ENCODE measurements at places on chromosomes 1 and 21. TPM values are rescaled to one million over a fixed set of nuclear protein-coding genes. Genes with fewer than 3 reads are reported as not detected.

PYHIN1 gene
- total RNA-seq: 7.0 TPM

DNA sequence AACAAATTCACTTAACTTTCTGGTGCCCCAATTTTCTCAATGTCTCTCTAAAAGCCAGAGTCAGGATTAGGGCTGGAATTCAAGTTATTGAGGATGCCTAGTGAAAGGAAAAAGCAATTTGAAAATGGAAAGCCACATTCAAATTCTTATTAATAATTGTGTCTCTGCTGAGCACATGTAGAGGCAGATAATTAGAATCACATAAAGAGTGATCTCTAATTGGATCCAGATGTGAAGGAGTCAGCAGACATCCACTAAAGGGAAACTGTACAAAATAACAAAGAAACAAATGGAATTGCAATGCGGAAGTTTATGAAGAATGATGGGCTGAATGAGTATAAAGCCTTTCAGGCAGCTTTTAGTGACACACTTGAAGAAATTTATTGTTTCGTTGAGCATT lies 482.6 kb downstream of the TTLL7 start:
- no peak overlapping the region for H3K4me3 ChIP-seq
- H3K36me3 ChIP-seq: peaks cover 11% of the 10 kb centered on the region
- peak overlapping the region; percentile 30 for H3K27ac ChIP-seq

- H3K4me1 ChIP-seq: peaks cover 13% of the 10 kb centered on the region
- no peak overlapping the region for H3K4me3 ChIP-seq
- no peak for DNase-seq
- H3K27ac ChIP-seq: no peak overlapping the region
- H3K36me3 ChIP-seq: no peaks in the 10 kb centered on the region
- peaks cover 12% of the 10 kb centered on the region for H3K27me3 ChIP-seq
Observed at GRCh38 chr1:31532173-31532572, 44.1 kb upstream of the TINAGL1 start.

GNAT2 gene
- total RNA-seq: 0.88 TPM

PPIAL4G gene
- 0.07 TPM for total RNA-seq

- H3K36me3 ChIP-seq: no peaks in the 10 kb centered on the region
- H3K27ac ChIP-seq: no peak overlapping the region
- no peak overlapping the region for H3K4me3 ChIP-seq
Observed at GRCh38 chr1:205271277-205271676, 43.5 kb downstream of the TMCC2 start.

DNA sequence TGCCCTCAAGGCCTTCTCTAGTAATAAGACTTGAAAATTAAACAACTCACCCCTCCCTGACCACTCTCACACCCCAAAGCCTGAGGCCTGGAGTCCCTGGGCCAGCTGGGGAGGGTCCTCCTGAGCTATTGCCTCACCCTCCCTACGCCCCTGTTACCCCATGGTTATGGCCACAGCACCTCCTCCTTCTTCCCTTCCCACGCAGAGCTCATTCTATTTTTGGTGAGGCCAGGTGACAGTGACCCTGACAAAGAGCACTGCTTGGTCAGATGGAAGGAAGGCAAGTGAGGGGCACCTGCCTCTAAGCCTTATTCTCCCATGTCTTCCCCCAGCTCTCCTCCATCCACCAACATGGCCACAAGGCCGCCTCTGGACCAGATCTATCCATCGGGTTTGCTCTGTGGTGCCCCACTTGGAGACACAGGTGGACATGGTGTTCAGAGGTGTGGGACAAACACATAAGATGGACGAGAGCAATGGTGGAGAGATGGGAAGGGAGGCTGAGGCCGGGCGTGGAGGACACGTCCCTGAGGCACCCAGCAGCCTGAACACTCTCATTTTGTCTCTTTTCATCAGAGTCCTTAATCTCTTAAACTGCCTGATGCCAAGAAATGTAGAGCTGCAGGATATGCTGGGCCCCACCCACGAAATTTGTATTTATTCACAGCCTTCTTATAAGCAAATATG lies 42.6 kb downstream of the FCRL5 start:
- H3K27me3 ChIP-seq: peaks cover 8% of the 10 kb centered on the region
- no peaks in the 10 kb centered on the region for H3K36me3 ChIP-seq
- H3K4me3 ChIP-seq: no peak overlapping the region

GRCh38 chr1:154324241-154324640 lies 1.1 kb upstream of the ATP8B2 start:
- DNase-seq: no peak
- H3K4me1 ChIP-seq: peaks cover 32% of the 10 kb centered on the region
- H3K36me3 ChIP-seq: peaks cover 3% of the 10 kb centered on the region
- peak overlapping the region; percentile 95 for H3K27ac ChIP-seq
- H3K4me3 ChIP-seq: peak overlapping the region; percentile 91

DNA sequence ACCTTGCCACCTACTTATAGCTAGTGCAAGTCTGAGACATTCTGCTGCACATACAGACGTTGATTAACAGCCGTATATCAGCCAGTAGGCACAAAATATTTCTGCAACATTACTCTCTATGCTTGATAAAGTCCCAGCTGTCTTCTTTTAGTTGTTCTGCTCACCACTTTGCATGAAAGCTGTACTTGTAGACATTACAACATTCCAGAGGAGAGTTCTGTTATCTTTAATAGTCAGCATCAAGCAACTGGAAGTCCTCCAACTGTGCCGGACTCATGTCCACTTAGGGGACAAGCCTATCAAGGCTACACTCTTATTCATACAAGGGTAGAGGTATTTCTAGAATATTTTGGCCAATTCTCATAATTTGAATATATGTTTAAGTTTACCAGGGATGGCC lies 50.0 kb downstream of the CACHD1 start:
- no peaks in the 10 kb centered on the region for H3K4me1 ChIP-seq
- DNase-seq: no peak
- no peaks in the 10 kb centered on the region for H3K27me3 ChIP-seq

Data from activated CD8-positive, alpha-beta T cell treated with anti-CD3 and anti-CD28 coated beads for 36 hours (primary cell).